ENCODE measurements at places on chromosomes 3 and 15. TPM values are rescaled to one million over a fixed set of nuclear protein-coding genes. Genes with fewer than 3 reads are reported as not detected.

The CCR1 gene
- 0.09 TPM for total RNA-seq

- no peak for DNase-seq
Observed at GRCh38 chr15:45448066-45448915, 69.9 kb upstream of the GATM start.

- no peak for DNase-seq
Observed at GRCh38 chr15:66802025-66803001, 100.3 kb downstream of the SMAD6 start.

- DNase-seq = no peak
Observed at GRCh38 chr3:141289228-141289772, 57.7 kb downstream of the PXYLP1 start.
